ENCODE measurements at places on chromosomes 16 and 17.

GRCh38 chr16:86595983-86596605 lies 17.7 kb downstream of the FOXL1 start:
- no peaks in the 10 kb centered on the region for H3K27me3 ChIP-seq
- no peaks in the 10 kb centered on the region for H3K36me3 ChIP-seq
- H3K4me3 ChIP-seq: no peak overlapping the region
- H3K4me1 ChIP-seq: peaks cover 46% of the 10 kb centered on the region
- H3K27ac ChIP-seq: peak overlapping the region; percentile 80
- DNase-seq: peak; percentile 60

GRCh38 chr17:63486317-63487013 lies 9.6 kb downstream of the ACE start:
- no peaks in the 10 kb centered on the region for H3K36me3 ChIP-seq
- H3K4me3 ChIP-seq: no peak overlapping the region
- H3K4me1 ChIP-seq: no peaks in the 10 kb centered on the region

DNA sequence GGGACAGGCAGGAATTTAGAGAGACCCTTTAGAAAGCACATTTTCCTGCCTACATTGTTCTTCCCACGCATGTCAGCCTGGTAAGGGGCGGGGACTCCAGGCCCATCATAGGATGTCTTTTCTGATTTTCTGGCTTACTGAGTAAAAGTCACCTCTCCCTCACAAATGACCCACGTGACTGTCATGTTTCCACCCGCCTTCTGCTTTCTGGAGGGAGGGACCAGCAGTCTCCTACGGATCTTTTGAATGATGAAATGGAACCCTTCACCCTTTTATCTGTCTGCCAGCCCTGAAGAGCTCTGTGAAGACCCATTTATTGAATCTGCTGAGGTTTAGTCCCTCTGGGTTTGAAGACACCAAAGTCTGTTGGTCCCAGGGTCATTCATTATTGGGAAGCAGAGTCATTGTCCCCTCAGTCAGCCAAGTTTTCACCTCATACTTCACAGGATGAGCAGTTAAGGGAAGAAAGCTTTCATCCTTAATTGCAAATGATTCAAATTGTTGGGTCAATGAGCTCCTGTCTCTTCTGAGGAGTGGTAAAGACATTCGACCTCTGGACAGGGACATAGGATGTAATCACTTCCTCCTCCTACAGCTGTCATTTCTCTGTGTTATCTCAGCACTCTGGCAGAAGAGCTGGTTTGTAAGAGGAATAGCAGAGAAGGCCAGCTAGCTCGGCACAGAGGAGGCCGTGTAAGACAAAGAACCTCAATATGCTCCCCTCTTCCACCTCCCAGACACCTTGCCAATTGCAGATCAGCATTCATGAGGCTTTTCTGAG lies 446.1 kb downstream of the HS3ST3B1 start:
- no peaks in the 10 kb centered on the region for H3K27me3 ChIP-seq
- no peak overlapping the region for H3K4me3 ChIP-seq
- H3K36me3 ChIP-seq: no peaks in the 10 kb centered on the region
- DNase-seq: no peak

GRCh38 chr16:80447241-80447640 lies 93.6 kb upstream of the DYNLRB2 start:
- H3K4me1 ChIP-seq: no peaks in the 10 kb centered on the region
- DNase-seq: no peak
- H3K36me3 ChIP-seq: no peaks in the 10 kb centered on the region
- H3K4me3 ChIP-seq: no peak overlapping the region
- H3K27ac ChIP-seq: no peak overlapping the region
- H3K27me3 ChIP-seq: no peaks in the 10 kb centered on the region

DNA sequence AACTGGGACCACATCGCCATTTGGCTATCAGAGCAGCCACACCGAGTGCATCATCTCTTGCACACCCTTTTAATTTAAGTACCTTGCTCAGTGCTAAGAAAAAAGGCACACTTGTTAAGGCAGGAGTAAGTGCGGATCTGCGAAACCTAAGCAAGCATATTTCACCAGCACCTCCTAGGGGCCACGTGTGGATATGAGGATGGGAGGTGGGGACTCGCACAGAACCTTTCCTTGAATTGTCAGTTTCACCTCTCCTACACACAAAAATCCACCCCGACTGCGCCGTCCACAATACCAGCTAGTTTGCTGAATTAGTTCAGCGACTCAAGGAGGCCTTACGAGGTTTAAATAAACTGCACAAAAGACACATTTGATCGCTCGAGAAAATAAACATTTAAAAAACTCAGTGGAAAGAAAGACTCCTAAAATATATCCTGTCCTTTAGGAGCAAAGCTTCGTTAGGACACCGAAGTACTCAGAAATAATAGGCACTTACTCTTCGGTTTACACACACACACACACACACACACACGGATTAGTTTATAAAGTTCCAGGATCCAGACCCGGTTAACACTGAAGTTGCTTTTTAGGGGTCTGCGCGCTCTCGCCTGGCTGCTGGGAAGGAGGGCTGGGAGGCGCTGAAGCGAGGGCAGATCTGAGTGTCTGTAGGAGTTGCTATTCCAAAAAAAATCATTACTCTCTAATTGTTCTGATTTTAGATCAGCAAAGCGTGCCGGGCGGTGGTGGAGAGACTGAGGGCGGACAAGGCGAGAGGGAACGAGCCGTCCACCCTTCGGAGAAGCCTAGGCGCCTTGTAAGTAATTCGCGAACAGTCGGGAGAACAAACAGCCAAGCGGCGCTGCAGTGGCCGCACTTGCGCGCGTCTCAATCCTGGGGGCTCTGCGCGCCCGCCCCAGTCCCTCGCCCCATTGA lies 1.0 kb upstream of the KCNJ2 start:
- H3K36me3 ChIP-seq: no peaks in the 10 kb centered on the region
- DNase-seq: peak; percentile 56
- no peaks in the 10 kb centered on the region for H3K27me3 ChIP-seq
- H3K4me1 ChIP-seq: peaks cover 24% of the 10 kb centered on the region
- H3K27ac ChIP-seq: peak overlapping the region; percentile 74

DNA sequence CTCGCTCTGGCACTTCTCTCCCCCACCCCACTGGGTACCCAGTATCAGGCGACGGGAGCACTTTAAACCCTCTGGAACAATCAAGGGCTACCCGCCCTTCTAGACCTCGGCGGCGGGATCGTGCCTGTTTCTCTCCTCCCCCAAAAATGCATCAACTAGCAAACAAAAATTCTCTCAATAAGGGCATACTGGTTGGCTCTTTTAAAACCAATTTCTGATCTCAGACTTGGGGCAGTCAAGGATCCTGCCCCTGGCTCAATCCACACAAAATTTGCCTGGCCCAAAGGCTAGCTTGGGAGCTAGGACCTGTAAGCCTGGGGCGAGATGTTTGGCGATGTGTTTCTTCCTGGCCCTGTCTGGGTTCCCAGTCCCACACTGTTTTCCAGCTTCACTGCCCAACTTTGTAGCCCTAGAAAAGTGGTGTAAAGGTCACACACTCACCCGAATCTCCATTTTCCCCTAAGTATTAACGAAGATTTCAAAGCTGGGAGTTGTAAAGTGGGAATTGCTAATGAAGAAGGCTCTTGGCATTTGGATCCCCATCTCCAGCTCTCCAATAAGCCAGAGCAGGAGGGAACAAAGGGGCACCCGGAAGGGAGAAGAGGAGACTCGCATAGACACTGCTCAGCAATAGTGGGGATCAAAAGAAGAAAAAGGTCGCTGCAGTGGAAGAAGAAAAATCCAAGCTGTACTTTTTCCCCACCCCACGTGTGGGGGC lies 14.4 kb upstream of the HOXB2 start:
- DNase-seq: no peak
- H3K36me3 ChIP-seq: no peaks in the 10 kb centered on the region
- H3K27ac ChIP-seq: no peak overlapping the region
- peaks cover 12% of the 10 kb centered on the region for H3K4me1 ChIP-seq

DNA sequence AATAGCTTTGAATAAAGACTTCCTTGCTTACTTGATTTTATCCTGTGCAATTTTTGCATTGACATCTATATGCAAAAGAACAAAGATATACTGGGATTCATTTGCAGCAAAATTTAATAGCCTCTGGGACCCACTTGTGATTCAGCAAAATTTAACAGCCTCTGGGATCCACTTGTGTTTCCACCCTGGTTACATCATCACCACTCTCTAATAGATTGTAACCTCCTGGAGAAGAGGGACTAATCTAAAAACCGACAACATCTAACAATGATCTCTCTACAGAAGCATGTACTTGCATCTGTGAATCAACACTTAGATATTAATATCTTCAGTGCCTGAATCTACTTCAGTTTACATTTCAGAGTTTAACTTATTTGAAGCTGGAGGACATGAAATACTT lies 202.0 kb upstream of the CPHXL start:
- no peaks in the 10 kb centered on the region for H3K4me1 ChIP-seq
- no peak overlapping the region for H3K27ac ChIP-seq
- no peak for DNase-seq
- H3K36me3 ChIP-seq: no peaks in the 10 kb centered on the region

DNA sequence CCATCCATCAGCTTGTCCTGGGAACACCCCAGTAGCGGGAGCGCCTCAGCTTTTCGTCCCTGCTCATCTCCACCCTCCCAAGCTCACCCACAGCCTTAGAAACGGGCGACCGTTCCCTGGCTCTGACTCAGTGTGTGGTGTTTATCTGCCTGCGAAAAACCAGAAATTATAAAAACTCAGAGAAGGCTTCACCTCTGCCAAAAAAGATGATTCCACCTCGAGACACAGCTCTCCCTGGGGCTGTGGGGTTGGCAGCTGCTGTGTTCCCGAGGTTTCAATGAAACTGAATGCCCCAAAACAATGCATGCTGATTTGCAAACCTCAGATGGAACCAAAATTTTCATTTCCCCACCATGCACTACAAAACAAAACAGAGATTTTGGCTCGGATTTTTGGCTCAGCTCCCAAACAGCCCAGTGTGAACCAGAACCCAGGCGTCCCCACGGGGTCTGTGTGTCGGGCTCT lies 62.4 kb upstream of the MED9 start:
- H3K4me1 ChIP-seq: peaks cover 15% of the 10 kb centered on the region
- peak; percentile 64 for DNase-seq
- H3K4me3 ChIP-seq: peak overlapping the region; percentile 11
- no peaks in the 10 kb centered on the region for H3K36me3 ChIP-seq
- H3K27me3 ChIP-seq: no peaks in the 10 kb centered on the region

GRCh38 chr17:7922845-7923628 lies 6.6 kb downstream of the KCNAB3 start:
- peaks cover 11% of the 10 kb centered on the region for H3K4me1 ChIP-seq
- no peaks in the 10 kb centered on the region for H3K36me3 ChIP-seq
- no peaks in the 10 kb centered on the region for H3K27me3 ChIP-seq
- H3K4me3 ChIP-seq: peak overlapping the region; percentile 52
- H3K27ac ChIP-seq: peak overlapping the region; percentile 58

- H3K27ac ChIP-seq: no peak overlapping the region
- no peaks in the 10 kb centered on the region for H3K4me1 ChIP-seq
- no peaks in the 10 kb centered on the region for H3K27me3 ChIP-seq
- no peak overlapping the region for H3K4me3 ChIP-seq
- peaks cover 25% of the 10 kb centered on the region for H3K36me3 ChIP-seq
Measured at GRCh38 chr17:39556423-39556822, 51.3 kb downstream of the NEUROD2 start.

- H3K4me1 ChIP-seq: peaks cover 36% of the 10 kb centered on the region
- no peak overlapping the region for H3K27ac ChIP-seq
- no peak for DNase-seq
Measured at GRCh38 chr17:75267411-75268232, 3.4 kb downstream of the MIF4GD start.

GRCh38 chr16:6846452-6846851 lies 486.2 kb upstream of the RBFOX1 start:
- H3K4me1 ChIP-seq: no peaks in the 10 kb centered on the region
- H3K4me3 ChIP-seq: no peak overlapping the region
- H3K27ac ChIP-seq: no peak overlapping the region
- no peaks in the 10 kb centered on the region for H3K27me3 ChIP-seq

GRCh38 chr17:15649861-15650421 lies 30.4 kb upstream of the FBXW10B start:
- H3K27ac ChIP-seq: peak overlapping the region; percentile 61
- H3K4me1 ChIP-seq: peaks cover 38% of the 10 kb centered on the region
- peak; percentile 73 for DNase-seq
- H3K36me3 ChIP-seq: no peaks in the 10 kb centered on the region
- H3K27me3 ChIP-seq: no peaks in the 10 kb centered on the region

DNA sequence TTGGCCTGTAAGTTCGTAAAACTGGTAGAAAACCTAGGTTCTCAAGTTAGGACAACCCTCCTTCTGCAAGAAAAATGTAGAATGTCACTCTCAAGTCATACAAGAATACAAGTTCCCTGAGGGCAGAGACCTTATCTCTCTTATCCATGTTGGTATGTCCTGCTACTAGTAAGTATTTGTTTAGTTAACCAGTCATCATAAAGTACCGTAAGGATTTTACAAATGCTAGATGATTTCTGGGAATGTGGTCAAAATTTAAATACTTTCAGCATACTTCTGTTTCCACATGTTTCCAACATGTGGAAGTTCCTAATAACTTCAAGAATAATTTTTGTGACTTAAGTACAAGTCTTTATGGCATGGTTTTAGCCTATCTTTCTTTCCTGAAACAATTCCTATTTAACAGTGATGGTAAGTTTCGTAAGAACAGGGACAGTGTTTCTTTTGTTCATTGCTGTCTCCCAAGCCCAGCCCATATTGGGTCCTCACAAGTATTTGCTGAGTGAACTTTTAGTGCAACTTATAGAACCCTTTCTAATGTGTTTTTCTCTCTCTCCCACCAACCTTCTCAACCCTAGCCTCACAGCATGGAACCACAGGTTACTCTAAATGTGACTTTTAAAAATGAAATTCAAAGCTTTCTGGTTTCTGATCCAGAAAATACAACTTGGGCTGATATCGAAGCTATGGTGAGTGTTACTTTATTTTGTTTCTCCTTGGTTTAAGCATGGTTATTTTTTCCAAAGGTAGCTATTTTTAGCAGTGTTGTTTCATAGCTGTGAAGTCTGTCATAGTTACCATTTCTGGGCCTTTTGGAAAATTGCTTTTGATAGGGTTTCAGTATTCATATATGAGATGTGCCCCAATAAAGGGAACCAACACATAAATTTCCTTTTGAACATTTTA lies 4.5 kb downstream of the NBR1 start:
- H3K27ac ChIP-seq: peak overlapping the region; percentile 98
- DNase-seq: no peak
- no peaks in the 10 kb centered on the region for H3K27me3 ChIP-seq
- peaks cover 26% of the 10 kb centered on the region for H3K36me3 ChIP-seq
